ENCODE measurements at places on chromosomes 5 and 9.

DNA sequence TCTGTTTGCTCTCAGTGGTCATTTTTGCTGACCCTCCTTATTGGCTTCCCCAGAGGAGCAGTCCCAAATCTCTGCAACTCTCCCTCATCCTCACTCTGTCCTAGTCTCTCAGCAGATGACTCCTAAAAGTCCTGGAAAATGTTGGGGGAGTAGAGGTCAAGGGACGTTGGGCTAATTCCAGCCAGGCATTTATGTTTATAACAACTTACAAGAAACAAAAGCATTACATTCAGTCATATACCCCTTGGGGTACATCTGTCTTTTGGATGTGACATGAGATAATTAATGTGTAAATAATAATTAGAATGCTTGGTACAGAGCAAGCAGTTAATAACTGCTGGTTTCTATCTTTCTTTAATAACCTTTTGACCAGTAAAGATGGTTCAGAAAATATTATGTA, 176.2 kb downstream of the YTHDC2 start:
- DNase-seq, result no peak

GRCh38 chr9:111178331-111179055, 140.2 kb upstream of the LPAR1 start:
- no peak for DNase-seq

DNA sequence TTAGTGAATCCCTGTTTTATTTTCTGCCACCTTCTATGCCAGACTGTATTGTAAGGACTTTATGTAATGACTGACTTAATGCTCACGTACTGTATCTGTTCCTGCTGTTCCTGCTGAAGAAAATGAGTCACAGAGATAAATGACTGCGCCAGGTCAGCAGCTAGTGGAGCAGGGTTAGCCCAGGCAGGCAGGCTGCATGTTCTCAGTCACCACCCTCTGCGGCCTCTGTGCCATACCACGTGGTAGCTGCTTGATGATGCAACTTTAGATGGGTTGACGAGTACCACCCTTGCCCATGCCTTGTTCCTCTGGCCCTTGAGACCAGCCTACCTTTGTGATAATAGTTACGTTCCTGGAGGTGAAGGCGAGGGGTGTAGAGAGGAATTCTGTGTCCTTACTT, 161.9 kb downstream of the TRIO start:
- no peak for DNase-seq

DNA sequence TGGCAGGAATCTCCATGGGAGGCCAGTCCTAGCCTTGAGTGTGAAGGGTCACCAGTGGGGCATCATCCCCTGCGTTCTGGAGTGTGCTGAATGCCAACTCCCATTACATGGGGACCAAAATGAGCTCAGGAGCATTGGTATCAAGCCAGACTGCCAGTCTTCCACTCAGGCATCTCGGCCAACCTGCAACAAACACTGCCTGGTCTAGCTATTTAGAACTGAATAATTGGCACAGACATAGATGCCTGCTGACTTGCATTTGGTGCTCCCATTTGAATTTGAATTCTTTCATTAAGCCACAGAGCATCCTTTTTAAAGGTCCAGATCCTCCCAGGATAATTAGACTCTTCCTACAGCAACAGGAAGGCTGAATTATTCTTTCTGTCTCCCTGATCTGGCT, 116.6 kb upstream of the ABCA1 start:
- no peak for DNase-seq

GRCh38 chr5:127439644-127440043, 77.8 kb upstream of the PRRC1 start:
- no peak for DNase-seq

DNA sequence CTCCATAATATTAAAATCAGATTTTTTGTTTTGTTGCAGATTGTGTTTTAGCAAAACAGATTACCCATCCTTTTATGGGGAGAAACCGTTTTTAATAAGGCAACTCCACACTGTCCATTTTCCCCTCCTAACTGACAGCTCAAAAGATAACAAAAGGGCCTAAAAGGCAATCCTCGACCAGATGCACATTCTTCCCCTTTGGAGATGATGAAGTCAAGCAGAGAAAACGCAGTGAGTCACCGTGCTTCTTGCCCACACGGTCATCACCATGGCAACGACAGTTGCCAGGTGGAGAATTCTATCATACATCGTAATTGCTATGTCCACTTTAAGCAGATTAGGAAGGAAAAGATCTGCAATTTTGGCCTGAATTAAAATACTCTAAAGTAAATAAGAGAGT, 96.4 kb downstream of the DIRAS2 start:
- DNase-seq, result no peak

- no peak for DNase-seq
These were observed 455.9 kb downstream of the EBF1 start for GRCh38 chr5:158643840-158644239.

GRCh38 chr5:118486647-118487225, 501.6 kb downstream of the DTWD2 start:
- no peak for DNase-seq

DNA sequence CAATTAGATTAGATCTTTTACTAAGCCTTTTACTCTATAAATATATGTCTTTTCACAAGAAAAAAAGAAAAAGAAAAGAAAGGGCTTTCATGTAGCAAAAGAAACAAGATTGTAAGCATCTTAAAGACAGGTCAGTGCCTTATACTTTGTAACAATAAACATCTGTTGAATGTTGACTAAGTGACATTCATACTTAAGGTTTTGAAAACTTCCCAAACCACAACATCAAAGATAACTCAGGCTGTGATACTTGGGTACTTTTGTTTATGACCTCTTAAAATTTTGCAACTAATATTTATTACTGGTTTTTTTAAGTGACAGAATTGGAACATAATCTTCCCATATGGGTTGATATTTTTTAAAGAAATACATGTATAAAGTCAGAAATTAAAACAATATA, 7.4 kb downstream of the GRAMD2B start:
- DNase-seq, result no peak

- no peak for DNase-seq
These were observed 14.8 kb downstream of the AKNA start for GRCh38 chr9:114372921-114373448.

DNA sequence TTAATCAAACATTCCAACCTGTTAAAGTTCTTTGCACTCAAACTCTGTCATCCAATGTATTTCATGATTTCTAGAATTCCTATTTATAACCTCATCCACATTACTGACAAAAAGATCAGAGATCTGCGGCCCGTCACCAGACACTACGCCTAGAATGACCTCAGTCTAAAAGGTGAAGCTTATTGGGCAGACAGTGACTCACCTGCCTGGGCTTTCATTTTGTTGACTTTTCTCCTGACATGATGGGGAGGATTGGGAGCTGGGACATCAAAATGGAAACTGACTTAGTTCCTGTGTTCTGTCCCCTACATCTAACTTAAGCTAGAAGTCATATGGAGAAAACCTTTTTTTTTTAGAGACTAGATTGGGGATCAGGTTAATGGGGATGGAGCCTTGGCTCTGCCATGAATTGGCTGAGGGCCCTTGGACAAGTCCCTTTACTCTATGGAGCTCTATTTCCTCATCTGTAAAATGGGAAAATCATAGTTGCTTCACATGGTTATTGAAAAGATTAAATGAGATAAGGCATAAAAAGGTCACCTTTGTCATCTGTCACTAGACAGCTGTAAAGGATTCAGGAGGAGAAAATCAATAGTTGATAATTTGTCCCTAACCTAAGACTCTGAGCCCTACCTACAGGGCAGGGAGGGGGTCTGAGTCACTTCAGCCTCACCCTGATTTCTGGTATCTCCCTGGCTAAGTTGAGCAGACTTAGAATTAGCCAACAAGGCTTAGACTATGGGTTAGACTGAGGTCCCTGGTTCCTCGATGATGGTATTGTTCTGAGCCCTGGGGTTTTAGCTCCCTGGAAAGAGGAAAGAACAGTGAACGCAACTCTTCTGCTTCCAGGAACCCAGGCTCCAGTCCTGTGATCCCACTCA, 224.8 kb upstream of the TBC1D2 start:
- DNase-seq, result no peak

DNA sequence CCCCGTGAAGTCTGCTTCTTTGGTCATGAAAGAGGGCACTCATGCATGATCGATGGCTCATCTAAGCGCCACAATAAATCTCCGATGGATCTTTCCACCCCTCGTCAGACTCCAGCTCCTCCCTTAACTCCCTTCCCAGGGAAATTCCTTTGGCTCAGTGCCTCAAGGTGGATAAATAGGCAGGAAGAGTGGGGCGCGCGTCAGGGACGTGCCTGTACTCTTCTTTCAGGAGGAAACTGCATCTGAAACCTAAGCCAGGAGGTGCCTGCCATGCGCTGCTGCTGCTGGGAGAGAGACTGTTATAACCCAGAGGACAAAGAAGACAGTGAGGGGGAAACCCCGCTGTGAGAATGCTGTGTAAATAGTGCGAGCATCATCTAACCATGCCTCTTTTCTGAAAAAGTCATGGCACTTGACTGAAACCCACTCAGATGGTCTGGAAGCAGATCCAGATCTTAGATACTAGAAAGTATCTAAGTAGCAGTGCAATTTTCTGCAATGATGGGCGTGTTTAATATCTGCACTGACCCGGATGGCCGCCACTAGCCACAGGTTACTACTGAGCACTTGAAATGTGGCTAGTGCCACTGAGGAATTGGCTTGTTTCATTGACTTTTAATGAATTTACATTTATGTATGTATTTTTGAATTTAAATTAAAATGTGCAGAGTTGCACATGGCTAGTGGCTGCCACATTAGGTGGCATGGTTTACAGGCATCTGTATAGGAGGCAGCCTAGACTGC, 120.3 kb upstream of the BASP1 start:
- DNase-seq, result no peak

GRCh38 chr9:105114964-105115728, 129.3 kb upstream of the SLC44A1 start:
- no peak for DNase-seq

DNA sequence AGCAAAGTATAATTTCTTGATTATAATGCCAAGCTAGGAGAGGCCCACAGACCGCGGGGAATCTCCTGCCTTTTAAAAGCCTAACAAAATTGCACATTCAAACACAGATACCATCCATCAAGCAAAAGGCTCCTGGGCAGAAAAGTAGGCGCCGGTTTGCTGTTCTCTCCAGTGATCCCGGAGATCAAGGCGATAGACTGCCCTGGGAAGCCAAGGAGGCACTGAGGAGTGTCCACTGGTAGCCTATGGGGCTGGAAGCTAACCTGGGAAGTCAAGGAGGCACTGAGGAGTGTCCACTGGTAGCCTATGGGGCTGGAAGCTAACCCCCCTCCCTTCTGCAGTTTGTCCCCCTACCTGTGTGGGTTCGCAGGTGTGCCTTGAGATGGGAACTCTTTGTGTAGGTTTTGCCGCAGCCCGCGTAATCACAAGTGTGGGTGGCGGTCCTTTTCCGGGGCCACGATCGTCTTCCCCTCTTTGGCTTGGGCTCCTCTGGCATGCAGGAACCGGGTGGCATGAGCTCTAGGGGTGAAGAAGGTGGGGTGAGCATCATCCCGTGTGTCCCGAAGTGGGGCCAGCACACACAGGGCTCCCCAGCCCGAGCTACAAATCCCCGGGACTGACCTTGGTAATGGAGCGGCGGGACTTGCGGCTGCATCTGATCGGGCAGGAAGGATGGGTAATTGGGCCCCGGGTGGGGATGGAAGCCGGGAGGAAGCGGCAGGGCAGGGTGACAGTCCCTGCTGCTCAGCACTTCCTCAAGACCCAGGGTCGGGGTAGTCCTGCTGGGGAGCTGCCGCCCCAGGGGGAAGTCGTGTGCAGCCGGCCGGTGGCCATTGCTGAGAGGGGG, 2.7 kb downstream of the KLF4 start:
- DNase-seq, result no peak

DNA sequence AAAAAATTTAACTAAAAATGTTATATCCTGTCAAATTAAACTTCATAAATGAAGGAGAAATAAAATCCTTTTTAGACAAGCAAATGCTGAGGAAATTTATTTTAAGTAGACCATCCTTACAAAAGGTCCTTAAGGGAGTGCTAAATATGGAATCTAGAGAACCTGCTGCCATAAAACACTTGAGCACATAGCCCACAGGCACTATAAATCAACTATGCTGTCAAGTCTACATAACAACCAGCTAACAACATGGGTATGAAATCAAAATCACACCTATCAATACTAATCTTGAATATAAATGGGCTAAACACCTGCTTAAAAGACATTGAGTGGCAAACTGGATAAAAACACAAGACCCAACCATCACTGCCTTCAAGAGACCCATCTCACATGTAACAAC, 15.1 kb upstream of the PRSS3 start:
- DNase-seq, result no peak

DNA sequence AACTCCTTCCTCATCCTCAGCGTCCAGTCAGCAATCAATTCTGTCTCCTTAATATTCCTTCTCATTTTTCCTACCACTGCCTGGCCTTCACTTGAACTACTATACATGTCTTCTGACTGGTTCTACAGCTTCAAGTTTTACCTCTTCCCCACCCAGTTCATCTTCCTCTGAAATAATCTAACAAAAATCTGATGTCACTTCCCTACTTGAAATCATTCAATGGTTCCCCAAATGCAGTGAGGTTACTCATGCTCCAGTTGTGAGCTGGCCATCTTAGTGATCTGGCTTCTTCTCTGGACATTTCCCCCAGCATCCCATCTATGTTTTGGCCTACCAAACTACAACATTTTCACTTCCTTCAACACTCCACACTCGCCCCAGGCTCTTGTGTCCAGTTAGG, 14.9 kb upstream of the TMEM267 start:
- DNase-seq, result no peak

- DNase-seq, result no peak
These were observed 85.4 kb upstream of the MIER3 start for GRCh38 chr5:57037355-57037754.

- peak; percentile 22 for DNase-seq
These were observed 698 bp upstream of the SEC24A start for GRCh38 chr5:134647750-134648424.

GRCh38 chr9:94449486-94449885, 105.4 kb upstream of the PCAT7 start:
- DNase-seq, result no peak

GRCh38 chr5:88377240-88377639, 108.6 kb upstream of the TMEM161B start:
- DNase-seq, result no peak

GRCh38 chr5:174623018-174623417, 101.4 kb upstream of the MSX2 start:
- no peak for DNase-seq

GRCh38 chr5:95821110-95822021, 1.2 kb downstream of the GLRX start:
- DNase-seq, result no peak

GRCh38 chr9:99779277-99779676, 42.4 kb upstream of the NR4A3 start:
- no peak for DNase-seq

GRCh38 chr5:53165431-53166182, 56.0 kb upstream of the MOCS2 start:
- DNase-seq, result no peak

DNA sequence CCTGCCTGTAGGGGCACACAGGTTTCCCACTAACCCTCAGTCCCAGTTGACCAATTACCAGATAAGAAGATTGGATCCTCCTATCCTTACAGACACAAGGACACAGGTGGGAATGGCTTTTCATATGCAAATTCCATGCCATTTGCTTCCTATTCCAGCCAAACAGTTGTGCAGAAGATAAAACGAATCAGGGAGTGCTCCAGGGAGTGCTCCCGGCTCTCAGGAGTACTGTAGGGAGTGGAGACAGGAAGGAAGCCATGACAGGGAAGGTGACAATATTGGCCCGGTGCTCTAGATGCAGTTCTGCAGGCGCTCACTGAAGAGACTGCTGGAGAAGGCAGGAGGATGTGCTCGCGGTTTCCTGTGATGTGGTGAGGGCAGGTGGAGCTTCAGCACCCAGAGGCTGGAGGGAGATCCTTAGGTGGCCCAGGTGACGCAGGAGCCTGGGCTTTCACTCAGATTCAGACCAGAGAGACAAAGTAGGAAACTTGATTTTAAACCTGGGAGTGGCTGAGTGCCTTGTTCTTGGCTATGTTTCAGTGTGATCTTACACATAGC, 260.0 kb downstream of the AUH start:
- DNase-seq, result no peak

- no peak for DNase-seq
These were observed 849.3 kb downstream of the TLE1 start for GRCh38 chr9:80839821-80840675.

All from frontal cortex (tissue), 4 donors.